ENCODE measurements at places on chromosomes 3 and 15.

DNA sequence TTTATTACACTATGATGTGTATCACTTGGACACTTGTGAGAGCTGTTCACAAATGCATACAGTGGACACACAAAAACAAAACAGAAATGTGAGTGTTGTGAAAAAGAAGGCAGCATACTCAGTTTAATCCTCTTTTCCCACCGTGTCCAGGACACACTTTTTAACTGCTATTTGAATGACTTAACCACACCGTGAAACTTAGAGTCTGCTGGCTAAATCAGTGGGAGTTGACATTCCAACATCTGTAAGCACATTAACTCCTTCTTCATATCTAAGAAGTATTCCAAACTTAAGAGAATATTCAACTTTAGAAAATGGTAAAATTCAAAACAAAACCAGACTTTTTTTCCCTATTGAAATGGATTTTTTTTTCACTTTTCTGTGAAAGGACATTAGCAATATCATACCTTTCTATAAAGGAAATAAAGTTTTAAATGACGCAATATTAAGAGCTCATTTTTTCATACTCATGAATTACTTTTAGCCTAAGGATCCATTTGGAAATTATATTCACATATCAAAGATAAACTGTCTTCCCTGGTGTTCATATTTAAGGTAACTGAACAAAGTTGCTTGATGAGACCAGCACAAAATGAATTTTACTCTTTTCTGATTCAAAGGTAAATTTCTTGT is 316.6 kb downstream of the RBMS3 start:
- DNase-seq: no peak

- DNase-seq: no peak
Measured at GRCh38 chr3:115891006-115891636, 267.8 kb downstream of the GAP43 start.

DNA sequence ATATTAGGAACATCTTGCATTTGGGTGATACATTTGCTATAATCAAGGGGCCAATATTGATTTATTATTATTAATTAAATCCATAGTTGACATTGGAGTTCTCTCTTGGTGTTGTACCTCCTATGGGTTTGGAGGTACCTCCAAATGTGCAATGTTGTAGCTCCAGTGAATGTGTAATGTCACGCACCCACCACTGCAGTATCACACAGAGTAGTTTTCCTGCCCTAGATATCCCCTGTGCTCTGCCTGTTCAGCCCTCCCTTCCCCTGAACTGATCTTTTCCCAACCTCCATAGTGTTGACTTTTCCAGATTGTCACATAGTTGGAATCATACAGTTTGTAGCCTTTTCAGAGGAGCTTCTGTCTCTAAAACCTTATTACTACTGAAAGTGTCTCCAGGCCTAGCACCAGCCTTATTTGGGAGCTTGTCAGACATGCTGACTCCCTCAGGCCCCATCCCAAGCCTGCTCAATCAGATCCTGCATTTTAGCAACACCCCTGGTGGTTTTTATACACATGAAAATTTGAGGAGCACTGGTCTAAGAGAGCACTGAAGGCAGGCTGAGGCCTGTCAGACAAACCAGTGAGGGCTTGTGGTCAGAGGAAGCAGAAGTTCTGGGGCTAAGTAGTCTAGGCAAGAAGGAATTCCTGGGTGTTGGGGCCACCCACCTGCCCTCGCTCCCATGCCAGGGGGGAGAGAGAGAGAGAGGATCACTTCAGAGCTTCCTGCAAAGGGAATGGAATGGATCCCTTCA is 73.4 kb downstream of the SLC6A11 start:
- peak; percentile 43 for DNase-seq

DNA sequence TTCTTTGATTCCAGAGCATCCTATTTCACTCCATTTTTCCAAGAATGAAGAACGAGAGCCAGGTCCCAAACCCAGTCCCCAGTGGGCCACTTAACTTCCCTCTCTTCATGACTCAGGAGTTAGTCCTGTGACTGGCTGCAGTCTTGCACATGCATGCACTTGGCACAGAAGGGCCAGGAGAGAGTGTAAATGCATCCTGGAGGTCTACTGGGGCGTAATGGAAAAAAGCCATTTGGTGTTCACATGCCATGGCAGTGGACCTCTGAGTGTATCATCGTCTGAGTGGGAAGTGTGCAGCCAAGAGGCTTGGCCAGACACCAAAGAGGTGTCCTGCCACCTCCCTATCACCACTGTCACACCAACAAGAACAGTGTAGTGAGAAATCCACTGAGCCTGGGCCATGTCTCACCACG is 15.1 kb upstream of the RFTN1 start:
- DNase-seq: no peak

GRCh38 chr3:16377847-16378302 is 112.9 kb downstream of the OXNAD1 start:
- DNase-seq: no peak

DNA sequence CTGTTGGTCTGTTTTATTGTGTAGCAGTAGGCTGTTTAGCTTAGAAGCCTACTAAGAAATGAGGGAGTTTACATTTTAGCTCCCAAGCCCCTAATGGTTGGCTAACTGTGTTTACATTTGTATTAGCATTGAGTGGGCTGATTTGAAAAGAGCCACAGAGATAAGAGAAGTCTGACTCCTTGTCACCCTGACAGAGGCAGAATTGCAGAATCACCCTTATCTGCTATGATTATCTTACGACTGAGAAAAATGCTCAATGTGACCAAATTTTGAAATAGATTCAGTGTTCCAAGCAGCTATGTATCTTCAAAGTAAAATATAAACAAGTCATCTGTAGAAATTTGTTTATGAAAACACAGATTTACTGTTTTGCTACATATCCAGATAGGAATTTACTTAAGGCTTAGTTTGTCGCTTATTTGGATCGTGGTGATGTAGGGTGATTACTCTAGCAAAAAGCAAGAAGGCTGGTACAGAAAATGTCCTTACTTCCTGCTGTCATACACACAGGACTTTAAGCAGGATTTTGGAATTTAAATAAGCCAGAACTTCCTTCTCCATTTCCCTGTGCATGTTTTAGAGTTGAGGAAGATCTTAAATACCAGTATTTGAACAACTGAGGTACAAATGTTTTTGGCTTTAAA is 19.0 kb downstream of the SEMA6D start:
- DNase-seq: no peak

GRCh38 chr15:33064878-33065277 is 129.6 kb downstream of the FMN1 start:
- no peak for DNase-seq

GRCh38 chr3:71492974-71493771 is 90.4 kb downstream of the FOXP1 start:
- DNase-seq: no peak

- DNase-seq: no peak
Measured at GRCh38 chr15:78691167-78691850, 50.3 kb upstream of the CHRNB4 start.

- no peak for DNase-seq
Measured at GRCh38 chr3:157132936-157133335, 27.0 kb downstream of the CCNL1 start.

DNA sequence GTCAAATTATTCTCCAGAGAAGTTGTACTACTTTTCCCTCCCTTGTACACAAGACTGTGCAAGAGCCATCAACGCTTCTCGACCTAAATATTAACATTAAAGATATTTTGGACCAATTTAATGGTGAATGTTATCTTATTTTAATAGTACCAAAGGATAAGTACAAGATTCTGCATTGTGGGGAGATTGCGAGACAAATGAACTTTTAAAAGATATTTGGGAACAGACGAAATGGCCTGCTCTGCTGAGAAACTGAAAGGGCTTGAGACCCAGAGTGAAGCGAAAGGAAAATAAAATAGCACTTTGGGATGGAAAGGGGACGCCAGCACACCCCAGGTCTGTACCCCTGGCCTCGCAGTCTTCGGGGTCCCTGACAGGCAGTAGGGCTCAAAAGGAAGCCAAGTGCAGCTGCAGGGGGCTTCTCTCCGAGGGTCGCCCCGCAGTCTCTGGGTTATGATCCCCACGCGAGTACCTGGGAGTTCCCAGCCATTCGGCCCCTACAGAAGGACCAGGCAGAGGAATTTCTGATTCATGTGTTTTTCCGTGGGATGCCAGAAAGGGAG is 97.6 kb upstream of the VGLL3 start:
- no peak for DNase-seq

DNA sequence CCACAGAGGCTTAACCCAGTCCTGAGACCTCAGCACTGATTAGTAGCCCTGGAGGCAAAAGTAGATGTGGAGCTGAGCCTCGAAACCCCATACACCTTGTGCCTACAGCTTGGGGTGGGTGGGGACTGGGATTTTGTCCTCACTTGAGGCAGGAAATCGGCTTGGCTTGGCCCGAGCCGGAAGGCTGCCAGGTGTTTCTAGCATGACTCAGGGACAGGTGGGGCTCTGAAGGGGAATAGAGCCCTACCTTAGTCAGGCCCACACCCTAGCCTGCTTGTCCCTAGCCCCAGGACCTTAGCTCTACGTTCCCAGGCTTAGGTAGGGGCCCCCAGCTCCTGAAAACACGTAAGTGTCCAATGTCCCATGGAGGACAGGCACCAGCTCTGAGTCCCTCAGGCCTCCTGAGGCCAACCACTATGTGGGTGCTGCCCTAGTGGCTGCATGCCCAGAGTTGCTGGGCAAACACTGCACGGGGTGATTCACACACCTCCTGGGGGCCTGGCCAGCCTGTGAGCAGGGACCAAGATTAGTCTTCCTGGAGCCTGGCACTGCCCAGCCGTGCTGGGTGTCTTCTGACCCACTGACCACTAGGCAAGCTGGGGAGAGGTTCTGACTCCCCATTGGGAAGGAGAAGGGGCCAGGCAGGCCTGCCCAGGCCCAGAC is 3.1 kb downstream of the MST1R start:
- DNase-seq: no peak

DNA sequence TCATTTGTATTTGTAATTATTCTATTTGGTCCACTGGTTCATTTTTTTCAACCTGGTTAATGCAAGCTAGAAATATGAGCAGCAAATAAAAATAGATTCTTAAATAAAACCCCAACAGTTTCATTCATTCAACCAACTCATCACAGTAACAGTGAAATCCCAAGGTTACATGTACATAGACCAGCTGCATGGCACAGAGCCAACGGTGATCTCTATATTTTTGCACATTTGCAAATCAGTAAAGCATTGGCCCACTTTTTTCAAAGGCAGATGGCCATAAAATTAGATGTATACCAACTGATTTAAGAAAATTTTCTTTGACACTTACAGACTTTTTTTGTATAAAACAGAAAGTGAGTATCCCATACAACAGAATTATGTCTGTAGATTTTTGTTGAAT is 49.3 kb downstream of the STRIT1 start:
- no peak for DNase-seq

DNA sequence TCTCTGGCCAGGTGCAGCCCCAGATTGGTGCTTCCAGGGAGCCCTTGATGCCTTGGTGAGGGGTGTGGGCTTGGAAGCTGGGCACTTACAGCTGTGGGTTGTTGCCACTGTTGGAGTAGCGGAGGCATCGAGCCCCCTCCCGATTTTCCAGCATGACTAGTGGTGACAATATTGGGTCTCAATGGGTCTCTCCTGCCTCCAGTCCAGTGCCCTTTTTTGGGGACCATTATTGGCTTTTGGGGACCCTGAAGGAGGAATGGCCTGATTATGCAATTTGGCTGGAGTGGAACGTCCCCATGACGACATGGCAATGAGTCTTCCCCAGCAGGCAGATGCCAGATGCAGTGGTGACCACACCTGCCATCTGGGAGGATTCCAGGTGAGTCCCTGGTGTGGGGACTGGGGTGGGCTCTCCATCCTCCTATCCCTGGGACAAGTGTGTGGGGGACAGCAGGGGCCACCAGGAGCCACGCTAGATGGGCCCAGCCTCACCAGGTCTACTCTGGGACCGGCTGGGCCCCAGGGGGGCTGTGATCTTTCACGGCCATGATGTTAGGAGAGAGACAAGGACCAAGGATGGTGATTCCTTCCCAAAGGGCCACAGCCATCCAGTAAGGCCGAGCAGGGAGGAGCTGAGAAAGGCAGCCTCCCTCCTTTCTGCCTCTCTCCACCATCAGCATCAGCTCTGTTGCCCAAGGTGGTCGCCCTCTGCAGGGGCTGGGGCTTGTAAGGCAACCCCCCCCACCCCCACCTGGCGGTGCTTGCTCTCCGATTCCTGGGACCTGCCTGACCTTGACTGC is 196.8 kb downstream of the GOLGA6L6 start:
- no peak for DNase-seq

- DNase-seq: no peak
Measured at GRCh38 chr3:156252656-156253055, 132.3 kb downstream of the KCNAB1 start.

DNA sequence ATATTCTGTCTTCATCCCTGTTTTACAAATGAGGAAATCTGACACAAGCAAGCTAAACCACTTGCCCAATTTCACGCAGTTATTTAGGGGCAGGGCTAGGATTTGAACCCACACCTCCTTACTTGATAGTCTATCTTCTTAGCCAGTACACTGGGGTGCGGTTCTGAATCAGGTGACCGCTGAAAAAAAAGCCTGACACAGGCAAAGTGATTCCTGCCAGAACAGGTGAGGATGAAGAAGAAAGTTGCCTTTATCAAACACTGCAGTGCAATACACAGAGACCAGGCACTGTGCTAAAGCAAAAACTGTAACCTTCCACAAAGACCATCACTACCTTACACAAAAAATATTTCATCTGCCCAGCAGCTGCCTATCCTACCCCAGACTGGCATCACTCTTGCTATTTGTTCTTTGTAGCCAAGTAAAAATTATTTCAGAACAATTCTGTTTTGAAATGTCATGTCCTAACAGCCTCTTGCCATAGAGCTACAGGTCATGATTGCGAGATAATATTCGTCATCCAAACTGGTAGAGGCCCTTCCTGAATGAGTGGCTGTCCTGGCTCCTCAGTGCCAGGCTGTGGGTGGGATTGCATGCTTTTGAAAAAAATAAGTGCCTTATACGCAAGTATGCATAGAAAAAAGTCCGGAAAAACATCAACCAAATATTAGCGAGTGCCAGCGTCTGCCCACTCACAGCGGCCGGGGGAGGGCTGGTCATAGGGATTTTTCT is 142.3 kb upstream of the TPM1 start:
- DNase-seq: peak; percentile 24

DNA sequence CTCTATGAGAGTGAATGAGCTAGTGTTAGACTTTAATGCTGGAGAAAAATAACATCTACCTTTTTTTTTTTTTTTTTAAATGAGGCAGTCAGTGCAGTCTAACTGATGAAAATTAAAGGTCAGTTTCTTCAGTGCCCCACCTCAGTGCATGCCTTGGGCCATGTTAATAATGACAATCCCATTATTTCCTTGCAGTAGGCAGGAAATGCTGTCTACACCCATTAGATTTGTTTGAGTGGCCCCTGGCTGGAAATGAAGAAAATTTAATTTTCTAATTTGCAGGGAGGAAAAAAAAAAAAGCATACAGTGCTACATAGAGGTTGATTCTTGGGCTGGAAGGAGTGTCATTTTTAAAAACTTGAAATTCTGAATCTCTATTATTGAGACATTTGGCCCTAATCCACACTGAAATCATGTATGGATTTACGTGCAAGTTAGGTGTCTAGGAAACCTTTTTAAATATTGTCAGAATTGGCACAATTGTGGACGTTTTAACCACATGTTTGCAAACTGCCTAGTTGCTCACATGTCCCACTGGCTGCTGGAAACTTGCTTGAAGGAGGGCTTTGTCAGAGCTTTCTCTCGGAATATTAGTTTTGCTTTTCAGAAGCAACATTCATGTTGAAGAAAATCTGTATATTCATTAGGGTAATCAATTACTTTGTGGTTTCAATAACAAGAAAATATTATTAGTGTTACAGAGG is 18.4 kb downstream of the FNDC3B start:
- no peak for DNase-seq
